ENCODE measurements at places on chromosomes 5 and 9. TPM values are rescaled to one million over a fixed set of nuclear protein-coding genes. Genes with fewer than 3 reads are reported as not detected.

GRCh38 chr9:114168281-114169028 is 13.1 kb downstream of the COL27A1 start:
- DNase-seq, result no peak

DNA sequence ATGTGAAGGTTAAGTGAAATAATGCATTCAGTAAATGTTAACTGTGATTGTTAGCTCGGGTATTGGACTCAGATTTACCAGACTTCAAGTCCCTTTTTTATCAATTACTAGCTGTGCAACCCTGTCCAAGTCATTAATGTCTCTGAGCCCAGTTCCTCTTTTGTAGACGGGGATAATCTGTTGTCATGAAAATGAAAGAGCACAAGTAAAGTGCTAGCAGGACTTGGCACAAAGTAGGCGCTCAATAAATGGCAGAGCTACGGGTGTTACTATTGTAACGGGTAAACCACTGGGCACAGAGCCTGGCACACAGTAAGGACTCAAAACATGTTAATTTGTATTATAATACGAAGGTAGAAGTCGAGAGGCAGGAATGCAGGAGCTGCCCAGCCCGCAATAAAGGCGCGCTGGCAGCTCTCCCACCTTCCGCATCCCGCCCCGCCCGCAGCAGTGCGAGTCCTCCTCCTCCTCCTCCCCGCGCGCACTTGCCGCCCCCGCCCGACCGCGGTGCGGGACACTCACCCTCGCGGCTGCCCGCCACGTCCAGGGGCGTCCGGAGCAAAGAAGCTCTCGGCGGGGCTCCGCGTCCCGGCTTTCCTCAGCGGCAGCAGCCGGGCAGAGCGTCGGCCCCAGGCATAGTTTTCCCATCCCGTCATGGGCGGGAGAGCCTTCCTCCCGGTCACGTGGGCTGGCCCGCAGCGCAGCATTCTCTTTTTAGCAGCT is at the start of gene C1QTNF2:
Gene C1QTNF2, minus strand, starts transcription at position 637 of the 723 bp plus-strand sequence. CDS start 15,615 bp downstream, outside the sequence.
- peak; percentile 44 for DNase-seq

DNA sequence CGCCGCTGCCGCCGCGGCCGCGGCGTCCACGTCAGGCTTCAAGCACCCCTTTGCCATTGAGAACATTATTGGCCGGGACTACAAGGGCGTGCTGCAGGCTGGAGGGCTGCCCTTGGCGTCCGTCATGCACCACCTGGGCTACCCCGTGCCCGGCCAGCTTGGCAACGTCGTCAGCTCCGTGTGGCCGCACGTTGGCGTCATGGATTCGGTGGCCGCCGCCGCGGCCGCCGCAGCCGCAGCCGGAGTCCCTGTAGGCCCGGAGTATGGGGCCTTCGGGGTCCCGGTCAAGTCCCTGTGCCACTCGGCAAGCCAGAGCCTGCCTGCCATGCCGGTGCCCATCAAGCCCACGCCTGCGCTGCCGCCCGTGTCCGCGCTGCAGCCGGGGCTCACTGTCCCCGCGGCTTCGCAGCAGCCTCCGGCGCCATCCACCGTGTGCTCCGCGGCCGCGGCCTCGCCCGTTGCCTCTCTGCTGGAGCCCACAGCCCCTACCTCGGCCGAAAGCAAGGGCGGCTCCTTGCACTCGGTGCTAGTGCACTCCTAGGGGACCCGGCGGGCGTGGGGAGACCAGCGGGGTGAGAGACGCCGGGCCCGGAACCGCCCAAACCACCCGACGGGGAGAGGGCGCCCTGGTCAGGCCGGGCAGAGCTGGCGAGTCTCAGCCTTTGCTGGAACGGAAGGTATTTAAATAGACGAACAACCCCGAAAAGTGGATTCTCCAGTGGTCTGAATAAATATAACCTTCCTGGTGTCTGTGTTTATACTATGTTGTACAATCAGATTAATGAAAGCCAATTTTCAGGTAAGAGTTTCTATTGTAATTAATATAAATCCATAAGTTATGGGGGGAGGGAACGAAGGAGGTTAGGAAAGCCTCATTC is 1.2 kb downstream of the FOXB2 start:
- no peak for DNase-seq

DNA sequence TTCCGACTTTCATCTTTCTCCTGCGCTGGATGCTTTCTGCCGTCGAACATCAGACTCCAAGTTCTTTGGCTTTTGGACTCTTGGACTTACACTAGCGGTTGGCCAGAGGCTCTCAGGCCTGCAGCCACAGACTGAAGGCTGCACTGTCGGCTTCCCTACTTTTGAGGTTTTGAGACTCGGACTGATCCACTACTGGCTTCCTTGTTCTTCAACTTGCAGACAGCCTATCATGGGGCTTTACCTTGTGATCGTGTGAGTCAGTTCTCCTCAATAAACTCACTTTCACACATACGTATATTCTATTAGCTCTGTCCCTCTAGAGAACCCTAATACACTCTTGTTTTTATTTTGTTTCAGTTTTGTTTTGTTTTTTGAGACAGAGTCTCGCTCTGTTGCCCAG is 10.3 kb downstream of the FKBP15 start:
- DNase-seq, result no peak

- DNase-seq, result no peak
Measured at GRCh38 chr5:100872408-100873190, 30.5 kb downstream of the ST8SIA4 start.

- peak; percentile 55 for DNase-seq
Measured at GRCh38 chr5:143154510-143155370, 248.7 kb downstream of the NR3C1 start.

GRCh38 chr5:141858079-141858765 is 20.0 kb downstream of the PCDH1 start:
- DNase-seq, result no peak

DNA sequence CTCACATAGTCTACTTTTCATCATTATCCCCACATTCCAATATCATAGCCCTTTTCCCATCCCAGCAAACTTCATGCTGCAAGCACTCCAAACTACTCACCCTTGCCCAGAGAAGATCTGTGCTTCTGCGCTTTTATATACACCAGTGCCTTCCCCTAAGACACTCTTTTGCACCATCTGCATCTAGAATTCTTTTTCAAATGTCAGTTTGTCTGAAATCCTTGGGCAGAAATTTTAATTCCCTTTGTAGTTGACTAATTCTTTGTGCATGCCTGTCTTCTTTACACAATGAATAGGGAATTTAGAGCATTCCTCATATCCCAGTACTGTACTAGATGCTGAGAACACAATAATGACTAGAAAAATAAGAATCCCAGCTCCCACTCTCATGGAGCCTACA is 298.9 kb downstream of the KCNN2 start:
- no peak for DNase-seq

DNA sequence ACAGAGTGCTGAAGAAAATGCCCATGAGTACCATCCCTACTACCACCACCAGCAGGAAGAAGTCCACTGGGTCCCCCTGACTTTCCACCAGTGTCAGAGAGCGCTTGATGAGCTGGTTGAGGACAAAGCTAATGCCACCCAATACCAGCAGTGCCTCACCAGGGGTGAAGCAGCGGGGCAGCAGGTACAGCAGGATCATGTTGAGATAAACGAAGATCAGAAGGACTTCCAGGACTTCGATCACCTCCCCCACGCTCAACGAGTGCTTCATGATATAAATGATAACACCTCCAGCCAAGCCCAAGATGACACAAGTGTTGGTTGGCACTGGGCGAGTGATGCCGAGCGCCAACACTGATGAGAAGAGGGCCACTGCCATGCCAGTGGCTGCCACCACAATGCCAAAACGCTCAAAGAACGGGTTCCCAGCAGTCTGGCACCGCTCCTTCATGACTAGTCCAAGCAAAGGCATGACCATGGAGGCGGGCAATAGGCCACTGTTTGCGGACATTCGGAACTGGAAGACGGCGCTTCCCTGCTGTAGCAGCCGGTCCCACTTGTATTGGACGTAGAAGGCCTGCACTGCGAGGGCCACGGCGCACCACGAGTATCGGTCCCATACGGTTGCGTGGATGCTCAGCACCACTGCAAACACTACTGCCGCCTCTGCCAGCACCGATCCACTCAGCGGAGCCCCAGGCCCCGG is 679 bp downstream of the DOLK start:
- DNase-seq, result peak; percentile 30

- DNase-seq, result no peak
Measured at GRCh38 chr9:114799441-114799840, 6.4 kb downstream of the TNFSF15 start.

DNA sequence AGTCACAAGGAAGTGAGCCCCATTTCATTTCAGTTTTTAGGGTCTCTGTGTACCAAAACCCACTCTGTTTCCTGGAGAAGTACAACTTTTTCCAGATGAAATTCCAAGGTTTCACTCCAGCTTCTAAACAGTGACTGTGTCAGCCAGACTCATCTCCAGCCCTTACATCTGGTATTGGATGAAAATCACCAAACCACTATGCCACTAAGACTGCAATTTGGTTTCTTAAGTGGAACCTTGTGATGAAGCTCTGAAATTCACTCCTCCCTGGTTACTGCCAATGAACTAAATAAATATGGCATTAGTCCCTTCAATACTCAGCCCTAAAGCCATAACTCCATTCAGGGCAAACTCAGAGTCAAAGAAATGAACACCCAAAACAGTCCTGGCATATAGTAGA is 211.2 kb upstream of the DAPK1 start:
- DNase-seq, result no peak

- no peak for DNase-seq
Measured at GRCh38 chr5:170263906-170264305, 31.1 kb downstream of the C5orf58 start.

DNA sequence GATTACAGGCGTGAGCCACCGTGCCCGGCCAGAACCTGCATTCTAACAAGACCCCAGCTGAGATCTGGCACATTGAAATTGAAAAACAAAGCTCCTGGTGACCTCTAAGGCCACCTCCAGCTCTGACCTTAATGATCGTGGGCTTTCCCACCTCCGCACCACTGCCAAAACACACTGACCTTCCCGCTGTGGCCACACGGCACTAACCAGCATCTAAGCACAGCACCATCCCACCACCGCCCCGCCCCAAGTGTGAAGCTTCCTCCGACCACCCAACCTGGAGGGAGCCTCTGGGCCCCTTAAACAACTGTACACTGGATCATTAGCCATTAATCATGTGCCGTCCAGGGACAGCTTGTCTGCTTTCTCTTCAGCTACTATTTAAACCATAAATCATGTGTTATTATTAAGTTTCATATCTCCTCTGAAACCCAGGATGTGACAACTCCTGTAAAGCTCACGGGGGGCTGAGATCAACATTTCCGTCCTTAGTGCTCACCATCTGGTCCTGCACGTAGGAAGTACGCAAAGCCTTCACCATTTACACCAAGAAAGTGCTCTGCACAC is 80.6 kb downstream of the COL23A1 start:
- no peak for DNase-seq

GRCh38 chr5:134079748-134080581 is 34.5 kb upstream of the TCF7 start:
- DNase-seq, result no peak

The MPDZ gene
- total RNA-seq, result 27.2 TPM

The MYMK gene
- not detected for total RNA-seq

The FOXD1 gene
- 1.2 TPM for total RNA-seq

The HIGD2A gene
- 108 TPM for total RNA-seq

The OBP2B gene
- total RNA-seq, result 0.50 TPM

Data from mammary epithelial cell (primary cell).